IMR-90 (cell line): ENCODE measurements at places on chromosomes 13 and 19.
A peak's percentile ranks its signal among the peaks of the same experiment; 100 is the strongest.

GRCh38 chr19:56670961-56671612 lies 470 bp downstream of the ZNF835 start:
- DNase-seq, result no peak

- DNase-seq, result no peak
These were observed 7.3 kb downstream of the GPR183 start for GRCh38 chr13:99299920-99300341.

- no peak for DNase-seq
These were observed 29.4 kb upstream of the OLFM4 start for GRCh38 chr13:52999093-52999696.

DNA sequence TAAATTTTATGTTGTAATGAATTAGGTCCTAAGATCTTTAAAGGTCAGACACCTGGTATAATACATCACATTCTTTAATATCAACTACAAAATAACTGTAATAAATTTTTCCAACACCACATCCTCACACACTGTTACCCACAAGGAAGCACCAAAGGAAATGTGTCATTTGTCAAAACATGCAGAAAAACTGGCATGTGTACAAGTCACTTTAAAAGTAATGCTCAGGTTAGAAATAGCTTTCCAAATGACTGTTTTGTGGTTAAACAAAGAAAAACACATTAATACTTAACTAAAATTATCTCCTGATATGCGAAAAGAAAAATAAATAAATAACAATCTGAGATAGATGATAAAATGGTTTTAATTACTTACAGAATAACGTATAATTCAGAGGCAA lies 74.7 kb downstream of the MZT1 start:
- DNase-seq, result no peak

GRCh38 chr19:57708641-57709361 lies at the start of gene ZNF154:
Gene ZNF154, minus strand, starts transcription at chr19:57709204. Its CDS starts 233 bp downstream, at chr19:57708971.
- peak; percentile 67 for DNase-seq

- DNase-seq, result no peak
These were observed 102.1 kb downstream of the INSR start for GRCh38 chr19:7191946-7192691.

GRCh38 chr19:55440411-55441105 lies 2.5 kb downstream of the SHISA7 start:
- DNase-seq, result no peak
